ENCODE measurements at places on chromosomes 12 and 14.

DNA sequence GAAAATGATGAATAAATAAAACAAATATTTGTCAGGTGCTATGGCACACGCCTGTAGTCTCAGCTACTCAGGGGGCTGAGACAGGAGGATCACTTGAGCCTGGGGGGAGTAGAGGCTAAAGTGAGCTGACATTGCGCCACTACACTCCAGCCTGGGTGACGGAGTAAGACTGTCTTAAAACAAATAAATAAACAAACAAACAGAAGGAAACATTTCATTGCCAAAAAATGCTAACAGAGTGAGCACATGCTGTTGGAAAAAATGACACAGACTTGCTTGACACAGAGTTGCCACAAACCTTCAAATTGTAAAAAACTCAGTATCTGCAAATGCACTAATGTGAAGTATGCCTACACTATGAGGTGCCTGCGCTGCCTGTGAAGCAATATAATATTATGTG, 50.8 kb upstream of the AP4S1 start:
- DNase-seq = no peak

DNA sequence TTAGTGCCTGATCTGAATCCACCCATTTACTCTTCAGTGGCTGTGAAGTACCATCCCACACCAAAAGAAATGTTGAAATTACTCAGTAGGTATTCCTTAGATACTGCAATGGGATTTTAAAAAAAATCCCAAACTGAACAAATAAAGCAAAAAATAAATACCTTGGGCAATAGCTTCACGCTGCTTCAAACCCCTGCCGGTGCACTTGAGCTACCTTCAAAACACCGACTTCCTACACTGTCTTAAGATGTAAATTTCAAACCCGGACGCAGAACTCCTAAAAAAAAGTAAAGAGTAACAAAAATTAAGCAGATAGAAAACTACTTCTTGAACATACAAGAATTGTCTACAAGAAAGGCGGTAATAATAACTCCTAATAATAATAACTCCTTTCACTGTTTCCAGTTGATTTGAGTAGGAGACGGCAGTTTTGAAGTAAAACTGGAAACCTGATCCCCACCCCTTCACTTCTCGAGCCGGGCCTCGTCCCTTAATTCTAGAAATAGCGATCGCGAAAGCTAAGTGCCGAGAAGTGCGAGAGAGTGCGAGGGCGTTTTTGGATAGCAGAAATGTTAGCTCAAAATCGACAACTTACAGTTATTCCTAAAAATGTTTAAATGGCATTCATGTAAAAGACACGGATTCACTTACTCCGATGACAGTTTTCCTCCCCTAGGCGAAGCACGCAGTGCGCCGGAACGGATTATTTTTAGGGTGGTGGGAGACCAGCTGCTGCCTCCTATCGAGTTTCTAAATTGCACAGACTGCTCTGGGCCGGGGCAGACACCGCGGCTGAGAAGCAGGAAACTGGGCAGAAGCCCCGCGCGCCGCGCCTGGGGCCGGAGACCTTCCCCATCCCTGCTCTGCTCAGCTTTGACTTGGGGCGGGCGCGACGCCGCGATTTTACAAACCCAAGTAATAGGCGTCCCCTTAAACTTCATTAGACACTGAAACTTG, at the start of gene ABCC9:
Gene ABCC9 (minus strand): TSS at position 878 of the 957 bp plus-strand sequence. CDS start 4,752 bp downstream, outside the sequence.
- peak; percentile 39 for DNase-seq

- no peak for DNase-seq
These were observed 178.8 kb downstream of the STXBP6 start for GRCh38 chr14:24870949-24871701.

DNA sequence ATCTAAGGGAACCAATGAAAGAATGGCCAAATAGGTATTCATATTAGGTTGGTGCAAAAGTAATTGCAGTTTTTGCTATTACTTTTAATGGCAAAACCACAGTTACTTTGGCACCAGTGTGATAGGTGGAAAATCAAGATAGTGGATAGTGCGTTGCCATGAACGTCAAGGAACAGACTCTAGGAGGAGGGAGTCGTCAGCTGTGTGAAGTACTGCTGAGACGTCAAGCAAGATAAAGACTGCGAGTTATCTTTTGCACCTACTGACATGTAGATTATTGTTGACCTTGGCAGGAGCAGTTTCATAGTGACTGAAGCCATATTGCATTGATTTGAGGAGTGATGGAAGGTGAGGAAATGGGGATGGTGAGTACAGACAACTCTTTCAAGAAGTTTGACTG, 8.3 kb downstream of the YLPM1 start:
- no peak for DNase-seq

GRCh38 chr12:92769124-92769901, 66.5 kb downstream of the PLEKHG7 start:
- DNase-seq = no peak

DNA sequence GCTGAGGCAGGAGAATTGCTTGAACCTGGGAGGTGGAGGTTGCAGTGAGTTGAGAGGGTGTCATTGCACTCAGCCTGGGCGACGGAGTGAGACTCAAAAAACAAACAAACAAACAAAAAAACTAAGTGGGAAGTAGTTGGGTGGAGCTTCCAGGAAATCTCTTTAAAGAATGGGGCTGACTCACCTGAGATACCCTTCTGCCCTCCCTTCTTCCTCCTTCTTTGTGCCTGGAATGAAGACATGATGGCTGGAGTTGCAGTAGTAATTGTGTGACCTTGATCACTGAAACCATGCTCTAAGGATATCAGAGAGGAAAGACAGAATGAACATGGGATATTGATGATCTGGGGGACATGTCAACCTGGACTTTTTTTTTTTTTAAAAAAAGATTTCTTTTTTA, 87.6 kb upstream of the MED13L start:
- DNase-seq = no peak

DNA sequence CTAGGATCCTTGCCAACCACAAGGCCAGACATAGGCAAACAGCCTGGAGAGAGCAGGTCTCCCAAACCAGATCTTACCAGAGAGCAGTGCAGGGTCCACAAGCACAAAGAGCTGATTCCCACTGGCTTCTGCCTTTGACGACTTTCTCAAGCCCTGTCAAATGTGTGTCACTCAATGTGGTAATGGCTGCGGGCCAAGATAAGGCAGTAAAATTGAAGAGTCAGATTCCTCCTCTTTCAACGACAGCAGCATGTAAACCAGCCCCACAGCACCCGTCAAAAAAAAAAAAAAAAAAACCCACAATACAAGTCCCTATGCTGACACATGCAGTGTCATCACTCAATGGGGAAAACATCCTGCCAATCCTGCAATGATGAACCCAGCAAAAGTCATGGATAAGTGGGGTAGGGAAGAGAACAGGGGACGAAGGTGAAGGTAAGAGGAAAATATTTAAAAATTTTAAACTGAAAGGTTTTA, at the start of gene STON2:
Gene STON2 (minus strand): TSS at position 123 of the 477 bp plus-strand sequence. CDS start 1,942 bp downstream, outside the sequence.
- DNase-seq = no peak

DNA sequence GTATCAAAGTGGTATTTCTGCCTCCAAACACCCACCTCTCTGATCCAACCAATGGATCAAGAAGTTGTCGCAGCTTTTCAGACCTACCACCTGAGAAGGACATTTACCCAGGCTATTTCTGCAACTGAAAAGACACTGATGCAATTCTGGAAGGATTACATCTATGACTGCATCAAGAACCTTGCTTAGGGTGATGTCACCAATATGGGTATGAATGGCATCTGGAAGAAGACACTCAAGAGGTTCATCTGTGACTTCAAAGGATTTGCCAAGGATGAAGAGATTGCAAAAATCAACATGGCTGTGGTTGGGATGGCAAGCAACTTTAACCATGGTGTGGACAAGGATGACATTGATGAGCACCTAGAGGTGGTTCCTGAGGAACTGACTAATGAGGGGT, 154.2 kb downstream of the PCNX1 start:
- no peak for DNase-seq

GRCh38 chr12:75943730-75944096, 87.9 kb downstream of the PHLDA1 start:
- DNase-seq = no peak

GRCh38 chr12:14618983-14619382, 51.3 kb upstream of the PLBD1 start:
- DNase-seq = no peak

GRCh38 chr12:95700316-95700785, 90.2 kb downstream of the NTN4 start:
- no peak for DNase-seq
